ENCODE measurements at places on chromosomes 3 and 15. TPM values are rescaled to one million over a fixed set of nuclear protein-coding genes. Genes with fewer than 3 reads are reported as not detected.

Gene NANOGP8
- total RNA-seq: not detected

Gene U2SURP
- total RNA-seq: 92.4 TPM

GRCh38 chr3:4021162-4021561, 221.9 kb downstream of the LRRN1 start:
- no peak for DNase-seq

- no peak for DNase-seq
Observed at GRCh38 chr3:167972502-167972901, 123.2 kb downstream of the GOLIM4 start.

DNA sequence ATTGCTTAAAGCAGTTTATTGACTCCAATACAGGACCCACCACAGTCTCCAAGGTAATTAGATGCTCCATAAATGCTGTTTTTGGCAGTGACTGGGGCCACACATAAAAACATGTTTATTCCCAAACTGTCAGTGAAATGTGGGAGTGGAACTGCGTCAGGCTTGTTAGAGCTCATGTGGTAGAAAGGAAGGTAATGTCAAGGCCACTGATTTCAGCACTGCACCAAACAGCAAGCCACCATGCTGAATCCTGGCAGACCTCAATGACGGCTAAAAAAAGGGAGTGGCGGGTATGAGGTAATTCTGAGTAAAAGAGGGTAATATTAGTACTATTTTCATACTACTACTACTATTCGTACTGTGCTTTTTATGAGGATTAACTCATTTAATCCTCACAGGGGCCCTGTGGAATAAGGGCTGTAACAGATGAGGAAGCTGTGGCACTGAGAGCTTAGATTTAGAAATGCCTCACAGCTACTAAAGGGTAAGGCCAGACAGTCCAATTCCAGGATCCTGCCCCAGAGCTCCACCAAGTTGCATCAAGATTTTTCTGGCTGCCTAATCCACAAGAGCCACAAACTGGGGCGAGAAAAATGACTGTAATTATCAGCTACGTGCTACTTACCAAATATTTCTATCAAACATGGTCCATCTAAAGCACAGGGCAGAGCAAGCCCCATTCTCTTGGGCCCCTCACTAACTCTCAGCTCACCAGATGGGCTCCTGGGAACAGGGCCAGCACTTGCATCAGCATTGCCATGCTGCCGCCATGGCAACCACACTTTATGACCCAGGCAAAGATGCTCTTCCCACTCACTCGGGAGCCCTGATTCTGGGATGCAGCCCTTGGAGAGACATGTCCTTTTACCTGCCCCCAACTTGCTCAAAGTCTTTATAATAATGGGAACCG, 83.6 kb upstream of the SPATA12 start:
- DNase-seq: peak; percentile 59
